ENCODE measurements at places on chromosomes 13 and 19. TPM values are rescaled to one million over a fixed set of nuclear protein-coding genes. Genes with fewer than 3 reads are reported as not detected.

The PABPC3 gene
- 0.39 TPM for total RNA-seq

The PRSS57 gene
- total RNA-seq: not detected

The ERCC2 gene
- 109 TPM for total RNA-seq

The C19orf67 gene
- total RNA-seq: 0.35 TPM
